ENCODE measurements at places on chromosomes 2 and 18.

DNA sequence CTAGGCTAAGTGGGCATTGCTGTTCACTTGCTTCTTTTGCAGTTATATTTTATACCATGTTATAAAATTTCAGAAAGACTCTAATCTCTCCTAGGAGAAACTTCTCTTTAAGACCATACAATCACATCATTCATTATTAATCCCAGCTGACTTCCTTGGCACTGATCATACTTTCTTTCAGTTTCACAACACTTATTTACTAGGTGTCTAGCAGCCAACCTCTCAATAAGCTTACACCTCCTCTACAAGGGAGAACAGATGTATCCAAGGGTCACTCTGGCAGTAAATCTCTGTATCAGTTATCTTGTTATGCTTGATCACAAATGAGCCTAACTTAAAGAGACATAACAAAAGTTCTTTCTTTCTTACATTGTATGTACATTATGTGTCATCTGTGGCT lies 69.8 kb upstream of the EPB41L5 start:
- no peak for DNase-seq

- peak; percentile 15 for DNase-seq
Measured at GRCh38 chr2:28624793-28625701, 126.6 kb upstream of the PPP1CB start.

GRCh38 chr2:68632021-68632420 lies 11.4 kb upstream of the PROKR1 start:
- no peak for DNase-seq

DNA sequence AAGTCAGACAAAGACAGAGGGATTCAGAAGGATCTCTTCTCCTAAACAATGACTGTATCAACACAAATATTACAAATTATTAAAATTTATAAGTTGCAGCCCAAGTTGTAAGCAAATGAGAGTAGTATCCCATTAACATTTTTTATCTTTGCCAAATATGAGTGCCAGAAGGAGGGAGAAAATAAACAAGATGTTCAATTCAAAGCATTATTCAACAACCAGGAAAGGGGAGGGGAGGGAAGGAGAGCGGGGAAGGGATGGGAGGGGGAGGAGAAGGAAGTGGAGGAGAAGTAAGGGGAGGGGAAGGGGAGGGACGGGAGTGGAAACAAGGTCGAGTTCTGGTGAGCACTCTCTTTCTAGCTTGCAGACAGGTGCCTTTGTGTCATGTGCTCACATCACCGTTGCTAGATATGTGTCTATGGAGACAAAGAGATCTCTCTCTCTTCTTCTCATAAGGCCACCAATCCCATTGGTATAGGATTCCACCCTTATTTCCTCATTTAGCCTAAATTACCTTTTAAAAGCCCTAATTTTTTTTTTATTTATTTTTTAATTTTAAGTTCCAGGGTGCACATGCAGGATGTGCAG lies 679.6 kb upstream of the CHAC2 start:
- no peak for DNase-seq

GRCh38 chr2:240443891-240444301 lies 8.4 kb downstream of the GPC1 start:
- no peak for DNase-seq

- no peak for DNase-seq
Measured at GRCh38 chr2:150674283-150674682, 186.8 kb upstream of the RND3 start.

GRCh38 chr2:236755278-236755840 lies 185.7 kb downstream of the ACKR3 start:
- no peak for DNase-seq
